Right cardiac atrium (tissue), 5 donors: ENCODE measurements at places on chromosomes 11 and 22.

GRCh38 chr11:76207642-76208401 lies 1.5 kb upstream of the WNT11 start:
- peak; percentile 94 for DNase-seq

DNA sequence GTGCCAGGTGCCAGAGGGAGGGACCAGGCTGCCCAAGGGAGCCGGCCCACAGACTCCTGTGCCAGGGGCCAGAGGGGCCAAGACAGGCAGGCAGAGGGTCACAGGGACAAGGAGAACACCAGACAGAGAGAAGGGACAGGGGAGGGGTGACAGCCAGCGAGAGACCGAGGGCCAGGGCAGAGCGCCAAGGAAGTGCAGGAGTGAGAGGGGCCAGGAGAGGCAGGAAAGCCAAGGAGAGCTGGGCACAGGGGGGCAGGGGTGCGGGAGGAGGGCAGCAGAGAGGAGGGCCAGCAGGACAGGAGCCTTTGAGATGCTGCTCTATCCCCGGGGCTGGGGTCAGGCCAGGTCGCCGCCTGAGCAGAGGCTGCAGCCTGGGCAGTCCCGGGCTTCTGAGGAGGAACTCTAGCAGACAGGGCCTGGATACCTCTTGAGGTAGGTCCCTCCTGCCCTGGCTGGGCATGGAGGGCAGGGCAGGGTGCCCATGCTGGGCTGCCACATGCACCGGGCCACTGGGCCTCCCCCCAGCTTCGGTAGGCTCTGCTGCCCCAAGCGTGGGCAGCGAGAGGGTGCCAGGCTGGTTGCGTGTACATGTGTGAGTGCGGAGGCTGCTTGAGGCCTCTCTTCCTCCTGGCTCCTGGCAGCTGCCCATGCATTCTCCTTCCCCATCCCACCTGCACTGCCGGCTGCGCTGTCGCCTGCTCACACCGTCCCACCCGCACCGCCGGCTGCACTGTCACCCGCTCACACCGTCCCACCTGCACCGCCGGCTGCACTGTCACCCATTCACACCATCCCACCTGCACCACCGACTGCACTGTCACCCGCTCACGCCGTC lies 12.2 kb downstream of the LSP1 start:
- DNase-seq = peak; percentile 39

DNA sequence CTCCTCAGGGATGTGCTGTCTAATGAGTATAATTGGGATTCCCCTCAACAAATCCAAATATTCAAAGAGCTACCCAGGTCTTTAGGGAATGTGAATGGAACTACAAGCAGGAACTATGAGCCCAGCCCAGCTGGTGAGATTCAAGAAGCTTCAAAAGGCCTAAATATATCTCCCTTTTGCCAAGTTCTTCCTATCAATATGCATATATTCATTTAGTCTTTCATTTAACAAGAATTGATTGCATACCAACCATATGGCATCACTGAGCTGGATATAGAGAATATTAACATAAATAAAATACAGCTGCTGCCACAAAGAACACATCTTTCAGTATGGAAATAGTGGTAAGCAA lies 58.9 kb upstream of the PRSS23 start:
- no peak for DNase-seq

DNA sequence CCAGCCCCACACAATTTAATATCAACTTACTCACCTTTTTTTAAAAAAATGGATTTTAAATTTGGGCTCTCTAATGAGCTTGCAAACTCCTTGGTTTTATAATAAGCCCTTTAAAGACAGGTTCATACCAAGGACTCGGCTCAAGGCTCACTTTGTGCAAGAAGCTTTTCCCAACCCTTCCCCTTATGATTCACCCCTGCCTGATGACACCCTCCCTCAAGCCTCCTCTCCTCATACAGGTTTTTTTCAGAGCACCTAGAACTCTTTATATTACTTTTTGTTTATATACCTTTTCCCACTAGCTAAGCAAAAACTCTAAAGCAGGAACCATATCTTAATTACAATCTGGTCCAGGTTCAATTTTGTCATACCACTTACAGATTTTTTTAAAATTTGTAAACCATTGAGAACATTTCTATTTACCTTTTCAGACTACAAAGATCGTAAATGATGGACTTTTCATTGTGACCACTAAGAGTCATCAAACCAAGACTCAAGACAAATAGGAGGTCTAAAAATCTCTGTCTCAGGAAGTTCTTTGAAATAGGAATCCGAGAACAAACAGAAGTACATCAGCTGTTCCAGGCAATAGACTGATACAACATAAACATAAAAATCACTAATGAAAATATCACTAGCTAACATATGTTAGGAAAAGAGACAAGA lies 13.1 kb upstream of the EXPH5 start:
- no peak for DNase-seq

- DNase-seq = no peak
Measured at GRCh38 chr11:128535468-128536457, 51.6 kb downstream of the ETS1 start.

GRCh38 chr11:34458525-34458924 lies 19.8 kb downstream of the CAT start:
- no peak for DNase-seq

DNA sequence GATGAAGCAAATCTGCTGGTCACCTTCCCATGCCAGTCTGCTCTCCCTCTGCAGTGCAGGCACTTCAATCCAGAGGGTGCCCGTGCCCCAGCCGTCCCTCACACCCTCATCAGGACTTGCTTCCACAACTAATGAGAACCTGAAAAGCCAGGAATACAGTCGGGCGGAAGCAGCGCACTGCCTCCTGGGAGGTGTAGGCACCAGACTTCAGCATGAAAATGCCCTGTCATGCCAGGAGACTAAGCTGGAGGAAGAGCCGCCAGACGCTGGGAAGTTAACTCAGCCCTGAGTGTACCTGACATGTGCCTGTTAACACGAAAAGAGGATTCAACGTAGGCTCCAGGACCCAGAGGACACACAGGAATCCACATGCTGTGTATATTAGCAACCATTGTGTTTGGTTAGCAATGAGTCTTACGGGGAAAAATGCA lies 40.1 kb upstream of the FLI1 start:
- peak; percentile 75 for DNase-seq

- no peak for DNase-seq
Measured at GRCh38 chr11:64813826-64814225, 3.5 kb upstream of the MEN1 start.

DNA sequence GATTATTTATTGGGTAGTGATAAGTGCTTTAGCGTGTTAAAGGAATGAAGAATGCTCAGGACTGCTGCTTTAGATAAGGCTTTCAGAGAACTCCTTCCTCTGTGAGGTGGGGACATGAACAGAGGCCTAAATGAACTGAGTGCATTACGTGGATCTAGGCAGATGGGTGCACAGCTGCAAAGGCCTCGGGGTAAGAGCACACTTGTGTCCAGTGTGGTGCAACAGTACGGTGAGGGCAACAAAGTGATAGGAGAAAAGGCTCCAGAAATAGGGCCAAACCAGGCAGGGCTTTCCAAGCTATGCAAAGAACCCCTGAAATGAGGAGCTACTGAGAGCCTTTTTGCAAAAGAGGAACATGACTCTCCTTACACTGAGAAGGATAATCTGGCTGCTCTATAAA lies 45.3 kb upstream of the ARHGAP32 start:
- DNase-seq = no peak

- no peak for DNase-seq
Measured at GRCh38 chr11:7968686-7969085, 3.4 kb upstream of the NLRP10 start.
